ENCODE measurements at places on chromosomes 5 and 9.

DNA sequence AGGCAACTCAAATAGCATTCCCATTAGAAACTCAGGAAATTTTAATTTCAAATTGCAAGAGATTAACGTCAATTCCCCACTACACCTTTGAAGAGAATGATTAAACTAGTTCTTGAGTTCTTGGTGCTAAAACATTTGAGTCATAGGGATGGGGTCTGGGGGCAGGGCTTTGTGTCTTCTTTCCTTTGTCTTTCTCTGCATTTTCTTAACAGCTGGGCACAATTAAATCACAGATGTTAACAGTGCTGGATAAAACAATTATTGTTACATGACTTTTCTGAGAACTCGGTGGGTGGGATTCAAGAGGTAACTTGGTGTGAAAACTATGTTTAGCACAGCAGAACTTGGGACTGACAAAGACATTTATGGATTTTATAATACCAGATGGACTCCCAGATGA lies 351.9 kb upstream of the TNC start:
- DNase-seq, result no peak

DNA sequence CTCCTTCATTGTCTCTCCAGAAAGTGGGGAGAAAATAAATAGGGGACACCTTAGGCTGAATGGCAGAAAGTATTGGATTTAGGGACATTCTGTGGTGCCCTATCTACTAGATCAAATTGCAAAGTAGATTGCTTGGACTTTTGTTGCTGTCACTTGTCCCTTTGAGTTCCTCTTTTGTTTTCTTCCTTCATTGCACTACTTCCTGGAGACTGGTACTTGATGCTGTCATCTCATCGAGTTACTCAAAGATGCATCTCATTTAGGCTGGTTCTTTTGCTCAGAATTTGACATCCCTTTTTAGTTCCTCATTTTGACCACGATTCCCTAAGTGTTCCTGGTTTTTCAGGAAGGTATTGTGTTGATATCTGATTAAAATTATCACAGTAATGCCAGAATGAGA lies 137.6 kb downstream of the ADGRV1 start:
- DNase-seq, result no peak

GRCh38 chr5:168844016-168844921 lies 265.1 kb upstream of the PANK3 start:
- DNase-seq, result no peak

DNA sequence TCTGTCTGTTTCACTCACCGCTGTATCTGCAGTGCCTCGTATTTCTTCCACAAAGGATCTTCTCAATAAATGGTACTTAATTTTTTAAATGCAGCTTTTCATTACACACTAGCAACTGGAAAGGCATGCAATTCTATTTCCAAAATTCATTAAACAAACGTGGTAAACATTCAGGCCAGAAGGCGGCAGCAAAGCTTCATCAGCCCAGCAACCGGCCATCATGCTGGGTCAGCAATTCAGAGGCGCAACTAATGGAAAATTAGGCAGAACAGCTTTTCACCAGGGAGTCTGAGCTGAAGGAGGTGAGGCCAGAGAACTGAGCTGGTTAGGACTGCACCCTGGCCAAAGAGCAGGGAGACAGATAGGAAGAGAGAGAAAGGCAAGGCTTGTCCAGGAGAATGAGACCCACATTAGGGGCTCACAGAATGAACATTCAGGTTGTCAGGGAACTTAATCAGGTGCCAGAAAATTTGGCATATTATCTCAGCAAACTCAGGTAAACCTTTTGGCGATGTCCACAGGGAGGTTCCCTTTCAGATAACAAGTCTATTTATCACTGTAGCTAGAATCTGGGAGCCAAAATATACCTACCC lies 17.7 kb upstream of the RNF180 start:
- DNase-seq, result peak; percentile 27

GRCh38 chr5:142201471-142201887 lies 92.9 kb downstream of the NDFIP1 start:
- no peak for DNase-seq

- no peak for DNase-seq
Measured at GRCh38 chr9:14746626-14747025, 24.1 kb upstream of the CER1 start.

DNA sequence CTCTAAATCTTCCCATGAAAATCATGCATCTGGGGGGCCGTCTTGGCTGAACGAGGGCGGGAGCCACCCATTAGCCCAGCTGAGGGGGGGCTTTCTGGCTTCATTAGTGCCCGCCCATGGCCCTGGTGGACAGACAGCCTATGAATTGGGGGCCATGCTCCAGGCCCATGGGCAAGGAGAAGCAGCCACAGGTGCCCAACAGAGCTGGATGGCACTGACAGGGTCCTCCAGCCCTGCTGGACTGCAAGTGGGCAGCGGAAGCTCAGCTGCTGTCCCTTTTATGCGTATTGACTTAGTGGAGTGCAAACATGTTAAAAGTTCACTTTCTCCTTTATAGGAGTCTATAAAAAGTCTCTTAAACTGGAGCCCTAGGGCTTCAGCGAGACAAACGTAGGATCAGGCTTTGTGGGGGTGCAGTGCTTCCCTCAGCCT lies 75.3 kb downstream of the MACROH2A1 start:
- DNase-seq, result no peak

DNA sequence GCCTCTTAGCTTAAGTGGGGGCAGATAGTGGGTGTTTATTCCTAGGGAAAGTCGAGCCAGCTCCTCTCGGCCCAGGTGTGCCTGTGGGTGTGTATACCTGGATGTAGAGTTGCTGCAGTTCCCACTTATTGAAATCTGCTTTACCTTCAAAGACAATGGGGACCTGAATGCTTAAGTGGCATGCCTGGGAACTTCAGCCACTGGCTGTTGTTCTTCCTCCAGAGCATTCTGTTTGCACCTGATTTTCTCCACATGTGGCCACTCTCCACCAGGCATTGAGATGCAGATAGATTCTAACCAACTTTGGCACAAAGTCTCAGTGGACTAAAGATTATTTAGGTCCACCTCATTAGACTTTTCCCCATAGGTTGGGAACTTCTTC lies 186.8 kb downstream of the ZNF462 start:
- no peak for DNase-seq

DNA sequence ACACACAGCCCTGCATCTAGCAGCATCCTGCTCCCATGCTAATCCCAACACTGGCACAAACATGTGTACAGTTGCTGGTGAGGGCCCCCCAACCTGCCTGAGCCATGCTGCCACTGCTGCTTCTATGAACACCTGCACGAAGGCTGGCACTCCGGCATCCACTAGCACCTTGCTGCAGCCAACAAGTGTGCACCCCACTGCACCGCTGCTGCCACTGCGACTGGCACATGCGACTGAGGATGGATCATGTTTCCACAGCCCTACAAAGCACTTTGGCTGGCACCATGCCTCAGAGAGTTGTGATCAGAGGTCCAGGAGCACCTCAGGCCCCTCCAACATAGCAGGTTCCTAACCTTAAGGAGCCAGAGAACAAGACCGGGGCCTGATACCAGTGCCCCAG lies 7.8 kb upstream of the PDCD1LG2 start:
- no peak for DNase-seq

DNA sequence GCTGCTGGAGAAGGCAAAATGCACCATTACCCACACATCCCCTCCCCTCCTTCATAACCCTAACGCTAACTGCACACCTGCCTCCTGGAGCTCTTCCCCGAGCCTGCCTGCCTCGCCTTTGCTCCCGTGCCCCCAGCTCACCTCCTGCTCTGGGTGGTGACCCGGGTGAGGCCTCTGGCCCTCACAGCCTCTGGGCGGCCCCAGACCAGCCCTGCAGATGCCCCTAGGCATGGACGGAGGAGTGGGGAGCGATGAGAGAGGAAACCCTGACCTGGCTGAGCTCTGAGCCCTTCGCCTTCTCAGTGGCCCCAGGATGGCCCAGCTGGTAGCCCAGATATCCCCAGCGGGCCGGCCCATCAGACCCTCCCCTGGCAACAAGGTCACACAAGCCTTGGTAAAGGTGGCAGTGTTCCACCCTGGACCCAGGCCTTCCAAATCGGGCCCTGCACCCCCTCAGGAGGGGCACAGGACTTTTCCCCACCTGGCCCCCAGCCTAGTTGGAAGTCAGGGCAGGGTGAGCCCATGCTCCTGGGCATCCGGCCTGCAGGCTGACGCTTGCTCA lies 14.5 kb upstream of the CAMSAP1 start:
- DNase-seq, result no peak

Data from globus pallidus (tissue), 1 donor.